ENCODE measurements at places on chromosomes 3 and 15.

DNA sequence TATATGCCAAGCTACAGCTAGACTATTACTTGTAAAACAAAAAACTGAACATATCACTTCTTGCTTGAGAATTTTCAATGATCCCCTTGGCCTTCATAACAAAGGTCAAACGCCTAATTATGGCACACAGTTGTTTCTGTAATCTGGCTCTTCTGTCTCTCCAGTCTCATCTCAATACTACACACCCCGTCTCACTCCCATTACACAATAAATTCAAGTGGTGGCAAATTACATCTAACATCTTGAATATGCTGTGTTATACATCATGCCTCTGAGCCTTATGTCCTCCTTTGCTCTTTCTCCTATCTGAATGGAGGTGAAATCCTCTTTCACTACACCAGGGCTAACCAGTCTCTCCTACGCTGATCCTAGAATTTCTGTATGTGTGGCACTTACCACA lies 140.4 kb downstream of the TBL1XR1 start:
- DNase-seq: no peak

DNA sequence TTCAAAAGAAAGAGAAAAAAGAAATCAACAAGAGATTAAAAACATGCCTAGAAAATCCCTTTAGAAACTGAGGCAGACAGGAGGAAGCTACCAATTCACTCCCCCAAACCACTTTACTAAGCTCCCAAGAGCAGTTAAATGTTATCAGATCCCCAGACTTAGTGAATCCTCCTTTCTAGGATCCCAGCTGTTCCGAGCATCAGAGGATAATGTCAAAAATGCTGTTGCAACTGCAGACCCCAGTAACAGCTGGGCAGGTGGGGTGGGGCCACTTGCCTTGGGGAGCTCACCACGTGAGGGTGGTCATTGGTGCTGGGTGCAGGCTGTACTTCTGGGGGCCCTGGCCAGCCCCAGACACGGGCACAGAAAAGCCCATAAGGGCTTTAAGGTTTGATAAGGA lies 9.1 kb downstream of the POMGNT2 start:
- DNase-seq: no peak

DNA sequence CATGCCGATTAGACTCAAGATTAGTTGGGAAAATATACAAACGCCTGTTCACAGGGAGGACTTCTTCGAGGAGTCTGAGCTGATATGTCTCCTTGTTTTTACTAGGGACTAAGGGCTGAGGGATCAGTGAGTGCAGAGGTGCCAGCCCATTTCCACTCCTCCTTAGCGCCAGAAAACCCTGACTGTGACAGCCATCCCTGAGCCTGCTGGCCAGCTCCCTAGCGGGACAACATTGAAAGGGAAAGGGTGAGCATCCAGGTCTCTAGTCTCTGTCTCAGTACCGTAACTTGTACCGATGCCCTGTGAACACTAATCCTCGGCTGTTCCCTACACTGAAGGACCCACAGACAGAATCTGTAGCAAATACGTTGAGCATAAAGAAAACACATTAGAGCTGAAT lies 243.4 kb downstream of the WNT5A start:
- DNase-seq: no peak

- DNase-seq: no peak
These were observed 29.8 kb downstream of the ACAN start for GRCh38 chr15:88832820-88833730.

GRCh38 chr3:61805510-61806080 lies 244.2 kb downstream of the PTPRG start:
- DNase-seq: no peak

GRCh38 chr15:49031804-49032203 lies 14.4 kb downstream of the SECISBP2L start:
- no peak for DNase-seq

DNA sequence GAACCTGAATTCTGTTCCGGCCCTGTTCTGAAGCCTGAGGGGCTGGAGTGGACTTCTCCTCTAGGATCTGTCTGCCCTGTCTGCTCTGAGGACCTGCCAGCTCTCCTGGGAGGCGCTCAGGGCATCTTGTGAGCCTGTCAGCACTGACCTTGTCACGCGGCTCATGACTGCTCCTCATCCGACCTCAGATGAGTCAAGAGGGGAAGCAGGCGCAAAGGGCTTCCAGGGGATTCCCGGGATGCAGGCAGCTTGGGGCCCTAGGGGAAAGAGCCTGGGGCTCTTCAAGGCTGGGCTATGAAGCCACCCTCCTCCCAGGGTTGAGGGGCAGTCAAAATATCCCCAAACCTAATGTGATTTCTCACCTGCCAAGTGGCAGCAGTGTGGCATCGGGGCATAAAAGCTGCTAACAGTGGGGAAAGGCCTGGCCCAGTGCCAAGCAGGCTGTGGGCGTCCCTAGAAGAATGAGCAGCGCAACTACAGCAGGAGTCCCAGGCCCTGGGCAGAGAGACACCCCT lies 27.6 kb upstream of the ANKDD1A start:
- no peak for DNase-seq

- no peak for DNase-seq
These were observed 91.5 kb downstream of the MEX3B start for GRCh38 chr15:81954158-81954783.

- DNase-seq: no peak
These were observed 12.4 kb upstream of the OCA2 start for GRCh38 chr15:28111543-28111942.

- DNase-seq: no peak
These were observed 513.9 kb downstream of the NLGN1 start for GRCh38 chr3:173911446-173911845.

DNA sequence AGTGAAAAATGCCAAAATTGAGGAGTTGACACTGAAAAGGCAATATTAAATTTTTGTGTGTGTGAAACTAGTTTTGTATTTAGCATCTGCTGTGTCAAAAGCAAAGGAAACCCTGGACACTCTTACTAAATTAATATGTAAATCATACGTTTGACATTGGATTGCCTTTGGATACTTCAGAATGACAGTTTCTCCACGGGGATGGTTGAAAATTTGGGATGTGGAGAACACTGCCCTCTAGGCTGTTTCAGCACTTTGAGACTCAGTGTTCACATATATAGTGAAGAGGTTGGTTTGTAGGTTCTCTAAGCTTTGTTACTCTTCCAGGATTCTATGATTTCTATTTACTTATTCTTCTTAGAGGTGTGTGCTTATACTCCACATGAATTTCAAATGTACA lies 3.0 kb downstream of the ROBO2 start:
- DNase-seq: no peak

DNA sequence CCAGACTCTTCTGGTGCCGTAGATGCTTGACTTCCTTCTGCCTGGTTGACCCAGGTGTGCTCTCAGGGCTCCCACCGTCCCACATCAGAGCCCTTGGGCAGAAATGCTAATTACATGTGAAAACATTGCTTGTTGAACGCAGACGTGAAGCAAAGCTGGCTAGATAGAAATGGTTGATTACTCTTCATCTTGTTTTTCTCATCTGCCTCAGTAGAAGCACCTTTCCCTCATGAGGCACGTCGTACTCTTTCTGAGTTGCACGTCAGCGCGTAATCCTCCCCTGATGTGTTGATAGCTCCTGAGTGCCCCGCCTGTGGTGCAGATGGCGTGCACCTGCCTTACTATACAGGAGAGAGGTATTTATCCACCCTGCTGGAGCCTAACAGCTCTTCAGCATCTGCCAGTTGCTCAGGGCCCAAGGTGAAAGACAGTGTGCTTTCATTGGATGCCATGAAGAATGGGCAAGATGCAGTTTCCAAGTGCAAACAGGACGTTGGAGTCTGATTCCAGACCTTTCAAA lies 18.1 kb downstream of the MAP6D1 start:
- no peak for DNase-seq

DNA sequence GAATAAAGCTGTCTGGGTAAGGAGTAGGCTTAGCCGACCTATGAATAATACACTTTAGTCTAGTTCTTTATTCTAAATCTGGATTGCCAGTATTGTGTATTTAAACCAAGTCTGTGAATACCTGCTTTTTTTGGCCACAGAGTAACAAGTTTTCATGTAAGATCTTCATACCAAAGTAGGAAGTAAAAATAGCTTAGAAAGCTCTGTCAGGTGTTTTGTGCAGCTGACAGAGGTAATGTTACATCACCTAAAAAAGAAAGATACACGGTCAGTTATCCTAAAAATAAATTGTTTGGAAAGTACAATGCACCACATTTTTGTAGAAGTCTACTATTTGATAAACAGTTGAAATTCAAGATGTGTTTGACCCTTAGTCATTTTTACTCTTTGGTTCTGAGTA lies 16.5 kb downstream of the CALML4 start:
- DNase-seq: no peak

DNA sequence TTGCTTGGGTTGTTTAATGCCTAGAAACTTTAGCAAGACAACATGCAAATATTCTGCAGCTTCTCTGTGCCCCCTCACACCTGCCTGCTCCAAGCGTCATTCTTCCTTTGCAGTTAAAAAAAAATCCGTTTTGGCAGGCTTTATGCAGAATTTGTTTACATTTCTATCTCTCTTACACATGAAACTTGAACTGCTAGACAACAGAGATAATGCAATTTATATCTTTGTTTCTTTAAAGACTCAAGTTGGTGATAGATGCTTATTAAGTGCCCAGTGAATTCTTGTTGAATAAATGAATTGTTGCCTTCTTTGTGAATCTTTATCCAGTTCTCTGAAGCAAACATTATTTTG lies 53.2 kb downstream of the CHST2 start:
- DNase-seq: no peak

GRCh38 chr15:78995921-78996893 lies 51.4 kb upstream of the CTSH start:
- no peak for DNase-seq

DNA sequence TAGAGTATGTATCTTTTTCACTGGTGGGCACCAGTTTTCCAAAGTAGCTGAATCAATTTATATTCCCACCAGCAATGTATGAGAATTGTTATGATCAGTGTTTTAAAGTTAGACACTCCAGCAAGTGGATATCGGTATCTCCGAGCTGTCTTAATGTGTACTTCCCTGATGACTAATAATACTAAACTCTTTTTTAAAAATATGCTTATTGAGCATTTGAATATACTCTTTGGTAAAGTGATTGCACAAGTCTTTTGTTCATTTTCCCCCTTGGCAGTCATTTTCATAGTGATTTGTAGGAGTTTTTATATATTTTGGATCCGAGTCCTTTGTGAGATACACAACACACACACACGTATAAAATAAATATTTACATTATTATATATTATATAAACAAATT lies 12.5 kb upstream of the FEM1B start:
- no peak for DNase-seq

Measured in muscle of back (tissue), 13 donors.